ENCODE measurements at places on chromosomes 3 and 15. TPM values are rescaled to one million over a fixed set of nuclear protein-coding genes. Genes with fewer than 3 reads are reported as not detected.

Gene MYO5A
- total RNA-seq: 42.9 TPM

Gene SI
- total RNA-seq: not detected

Gene ASB14
- not detected for total RNA-seq

Gene LARP6
- total RNA-seq: 29.3 TPM

Gene CEP19
- total RNA-seq: 2.4 TPM

Gene IQCF5
- not detected for total RNA-seq

Gene AHSG
- 0.21 TPM for total RNA-seq

Gene LRRK1
- 13.7 TPM for total RNA-seq

Gene CNTN6
- not detected for total RNA-seq

Gene RPL39L
- 48.2 TPM for total RNA-seq

Gene VEPH1
- 0.82 TPM for total RNA-seq

Gene STARD5
- 20.8 TPM for total RNA-seq

Gene CSPG5
- 0.10 TPM for total RNA-seq

Gene DOCK3
- 0.03 TPM for total RNA-seq

Gene OIP5
- 15.8 TPM for total RNA-seq

Gene OR4F15
- total RNA-seq: not detected
